SK-N-SH (cell line): ENCODE measurements at places on chromosomes 4 and X. TPM values are rescaled to one million over a fixed set of nuclear protein-coding genes. Genes with fewer than 3 reads are reported as not detected.
A peak's percentile ranks its signal among the peaks of the same experiment; 100 is the strongest.

DNA sequence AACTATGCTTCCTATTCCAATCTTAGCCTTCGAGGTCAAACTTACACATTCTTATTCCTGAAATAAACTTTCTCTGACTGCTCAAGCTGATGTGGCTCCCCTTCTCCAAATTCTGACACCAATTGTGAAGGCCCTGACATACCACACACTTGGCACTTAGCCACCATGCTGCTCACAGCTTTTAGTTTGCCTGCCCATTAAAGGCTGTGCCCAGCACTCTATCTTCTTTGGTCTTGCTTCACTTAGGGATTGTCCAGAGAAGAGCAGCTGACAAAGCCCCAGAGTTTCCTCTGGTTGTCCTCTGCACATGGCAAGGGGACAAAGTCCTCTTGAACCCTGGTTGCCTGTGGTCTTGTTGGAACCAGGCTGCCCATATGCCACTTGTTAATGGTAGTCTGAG is 126.1 kb downstream of the ARHGEF9 start:
- no peak for DNase-seq

DNA sequence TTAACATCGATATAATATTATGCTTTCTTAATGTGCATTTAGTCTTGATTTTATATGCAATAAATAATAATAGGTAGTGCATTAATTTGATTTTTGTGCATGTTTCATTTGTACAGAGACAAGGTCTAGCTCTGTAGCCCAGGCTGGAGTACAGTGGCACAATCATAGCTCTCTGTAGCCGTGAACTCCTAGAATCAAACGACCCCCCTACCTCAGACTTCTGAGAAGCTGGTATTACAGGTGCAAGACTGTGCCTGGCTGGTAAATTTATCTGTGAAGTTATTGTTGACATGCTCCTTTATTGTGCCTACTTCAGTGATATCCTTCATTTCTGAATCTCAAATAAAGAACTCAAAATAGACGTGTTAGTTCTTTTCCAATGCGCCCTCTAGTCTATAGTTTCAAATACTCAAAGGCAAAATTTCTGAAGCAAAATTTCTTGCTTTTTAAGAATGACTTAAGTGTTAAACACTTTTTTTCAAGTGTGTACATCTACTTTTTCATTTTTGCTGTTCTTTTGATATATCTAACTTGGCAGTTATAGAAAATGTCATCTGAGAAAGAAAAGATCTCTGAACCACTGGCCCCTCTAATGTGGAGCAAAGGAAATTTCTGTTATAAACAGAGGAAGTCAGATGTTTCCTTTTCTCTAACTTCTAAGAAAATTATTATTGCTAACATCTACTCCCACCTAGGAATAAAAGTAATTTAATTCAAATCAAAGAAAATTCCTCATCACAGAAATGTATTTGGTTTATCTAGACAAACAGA is 28.3 kb upstream of the GUCY1A1 start:
- no peak for DNase-seq

- no peak for DNase-seq
Measured at GRCh38 chr4:142164767-142165500, 528.6 kb downstream of the IL15 start.

DNA sequence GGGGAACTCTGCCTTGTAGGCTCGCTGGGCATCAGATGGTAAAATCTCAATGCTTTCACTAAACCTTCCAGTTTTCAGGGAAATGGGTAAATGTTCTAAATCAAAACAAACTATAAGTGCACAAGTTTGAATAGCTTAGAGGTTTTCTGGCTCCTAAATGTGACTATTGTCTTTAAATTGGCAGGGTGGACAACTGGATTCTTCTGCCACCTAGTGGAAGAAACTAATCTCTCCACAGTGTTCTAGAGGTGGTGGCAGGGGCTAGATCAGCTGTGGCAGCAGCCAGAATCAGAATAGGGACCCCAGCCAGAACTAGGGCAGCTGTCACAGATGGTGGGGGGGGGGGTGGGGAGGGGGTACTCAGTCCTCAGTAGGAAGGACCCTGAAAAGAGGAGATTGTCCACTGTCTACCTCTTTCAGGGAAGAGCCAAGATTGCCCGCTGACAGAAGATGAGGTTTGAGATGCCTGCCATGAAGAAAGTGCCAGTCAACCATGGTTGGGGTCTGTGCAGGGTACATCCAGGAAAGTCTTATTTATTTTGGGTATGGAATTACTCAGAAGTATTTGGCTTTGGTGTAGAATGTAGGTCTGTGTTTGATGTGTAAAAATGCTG is 201.4 kb downstream of the CCNG2 start:
- DNase-seq = peak; percentile 42

DNA sequence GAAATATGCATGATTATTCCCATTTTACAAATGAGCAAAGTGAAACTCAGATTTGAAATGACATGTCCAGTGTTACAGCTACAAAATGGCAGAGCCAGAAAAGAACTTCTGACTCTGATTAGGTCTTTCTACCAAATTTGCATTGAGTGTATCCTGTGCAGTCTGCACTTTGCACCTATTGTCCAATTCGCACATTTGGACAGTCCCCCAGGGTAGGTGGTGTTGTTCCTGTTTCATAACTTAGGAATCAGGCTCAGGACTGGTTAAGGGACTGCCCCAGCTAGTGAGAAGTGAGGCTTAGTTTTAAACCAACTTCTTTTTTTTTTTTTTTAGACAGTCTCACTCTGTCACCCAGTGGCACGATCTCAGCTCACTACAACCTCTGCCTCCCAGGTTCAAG is 137.9 kb upstream of the NALF2 start:
- DNase-seq = no peak

DNA sequence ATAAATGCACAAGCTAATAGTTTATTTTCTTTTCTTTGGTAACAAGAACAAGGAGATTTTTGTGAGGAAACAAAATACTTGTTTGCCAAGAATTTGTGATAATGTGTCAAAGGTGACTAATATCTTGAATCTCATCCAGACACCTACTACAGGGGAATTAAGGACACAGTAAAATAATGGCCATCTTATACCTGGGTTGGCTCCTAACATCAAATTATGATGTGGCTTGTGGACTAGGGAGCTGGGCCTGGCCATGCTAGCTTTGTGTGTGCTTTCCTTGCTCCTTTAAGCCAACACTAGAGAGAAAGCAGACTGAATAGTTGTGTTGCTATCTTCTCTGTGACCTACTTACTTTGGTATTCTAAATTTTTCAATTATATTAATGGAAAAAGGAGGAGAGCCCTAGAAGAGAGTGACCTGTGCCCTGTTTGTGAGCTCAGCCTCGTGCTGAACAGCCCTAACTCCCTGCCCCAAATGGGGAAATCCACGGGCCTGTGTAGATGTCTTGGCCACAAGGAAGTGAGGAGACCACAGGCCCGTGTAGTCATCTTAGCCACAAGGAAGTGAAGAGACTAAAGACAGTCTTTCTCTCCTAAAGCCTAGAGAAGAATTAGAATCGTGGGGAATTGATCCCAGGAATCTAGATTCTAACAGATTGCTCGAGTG is 23.3 kb downstream of the ARHGAP24 start:
- no peak for DNase-seq

GRCh38 chr4:148090029-148090428 is 352.2 kb downstream of the NR3C2 start:
- no peak for DNase-seq

DNA sequence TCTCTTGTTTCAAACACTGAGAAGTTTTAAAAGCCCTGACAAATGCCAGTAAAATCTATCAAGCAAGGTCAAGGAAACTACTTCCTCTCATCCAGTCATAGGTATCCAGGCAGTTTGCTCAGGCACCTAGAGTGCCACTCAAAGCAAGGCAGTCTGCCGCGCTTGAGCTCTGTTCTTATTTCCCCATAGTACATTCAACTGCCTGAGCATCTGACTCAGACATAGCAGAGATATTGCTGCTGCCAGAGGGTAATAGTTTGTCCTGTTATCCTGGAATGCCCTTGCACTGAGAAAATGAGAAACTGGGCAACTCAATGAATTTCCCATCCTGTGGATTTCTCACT is 16.1 kb upstream of the ATP8A1 start:
- DNase-seq = no peak

DNA sequence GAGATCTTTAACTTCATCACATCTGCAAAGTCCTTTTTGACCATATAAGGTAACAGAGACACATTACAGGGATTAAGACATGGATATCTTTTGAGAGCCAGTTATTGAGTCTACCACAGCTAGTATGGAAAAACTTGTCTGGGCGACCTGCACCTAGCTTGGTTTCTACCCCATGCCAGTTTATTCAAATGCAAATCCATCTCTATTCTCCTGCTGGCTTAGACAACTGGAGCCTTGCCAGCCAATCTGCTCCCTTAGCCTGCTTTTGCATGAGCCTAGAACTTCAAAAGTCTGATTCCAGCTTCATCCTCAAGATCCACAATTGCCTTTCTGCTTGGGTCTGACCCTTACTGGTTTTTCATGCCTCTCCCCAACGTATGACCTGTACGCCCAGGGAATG is 212.0 kb upstream of the AFF2 start:
- DNase-seq = no peak

GRCh38 chr4:6962211-6963041 is 52.8 kb downstream of the TBC1D14 start:
- DNase-seq = no peak

GRCh38 chrX:150773634-150774033 is 80.4 kb downstream of the MTMR1 start:
- DNase-seq = no peak

DNA sequence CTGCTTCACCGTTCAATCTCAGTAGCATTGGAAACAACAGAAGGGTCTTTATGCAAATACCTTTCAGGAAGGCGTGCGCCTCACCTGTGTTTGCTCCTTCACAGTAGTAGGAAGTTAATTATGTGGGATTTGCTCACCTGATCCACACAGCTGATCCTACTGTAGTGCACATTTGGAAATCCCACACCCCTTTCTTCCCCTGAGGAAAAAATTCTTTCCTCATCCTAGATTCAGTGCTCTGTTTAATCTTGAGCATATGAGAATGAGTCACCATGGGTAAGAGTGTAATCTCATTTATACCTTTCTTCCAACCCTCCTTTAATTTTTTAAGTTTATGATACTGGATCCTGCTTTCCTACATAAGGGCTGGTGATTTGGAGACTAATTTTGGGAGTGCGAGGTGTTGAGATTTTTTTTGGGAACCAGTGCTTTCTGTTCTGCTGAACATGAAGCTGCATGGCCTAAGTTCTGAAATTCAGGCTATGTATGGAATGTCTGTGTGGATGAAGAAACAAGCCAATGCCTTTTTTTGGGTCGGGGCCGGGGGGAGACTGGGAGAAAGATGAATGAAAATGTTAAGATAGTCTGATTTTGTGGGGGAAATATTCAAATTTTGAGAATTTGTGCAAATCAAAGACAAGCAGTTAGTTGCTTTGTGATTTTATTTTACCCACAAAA is 19.0 kb downstream of the GAB1 start:
- DNase-seq = no peak

DNA sequence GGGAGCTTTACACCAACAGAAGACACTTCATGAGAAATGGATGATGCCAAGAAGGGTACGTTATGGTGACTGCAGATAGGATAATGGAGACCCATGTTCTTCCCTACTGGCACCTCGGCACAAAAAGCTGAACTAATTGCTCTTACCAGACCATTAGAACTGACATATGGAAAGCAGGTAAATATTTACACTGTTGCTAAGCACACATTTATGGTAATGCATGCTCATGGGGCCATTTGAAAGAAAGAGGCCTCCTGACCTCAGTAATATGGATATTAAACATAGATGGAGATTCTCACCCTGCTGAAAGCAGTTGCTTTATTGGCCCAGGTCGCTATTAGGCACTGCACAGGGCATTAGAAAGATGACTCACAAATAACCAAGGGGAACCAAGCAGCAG is 1759.6 kb downstream of the C4orf33 start:
- DNase-seq = no peak

GRCh38 chrX:138287205-138287877 is 424.2 kb downstream of the FGF13 start:
- no peak for DNase-seq

- no peak for DNase-seq
Measured at GRCh38 chrX:39816871-39817731, 280.7 kb downstream of the BCOR start.

GRCh38 chrX:12681047-12681446 is 110.2 kb upstream of the PRPS2 start:
- no peak for DNase-seq

DNA sequence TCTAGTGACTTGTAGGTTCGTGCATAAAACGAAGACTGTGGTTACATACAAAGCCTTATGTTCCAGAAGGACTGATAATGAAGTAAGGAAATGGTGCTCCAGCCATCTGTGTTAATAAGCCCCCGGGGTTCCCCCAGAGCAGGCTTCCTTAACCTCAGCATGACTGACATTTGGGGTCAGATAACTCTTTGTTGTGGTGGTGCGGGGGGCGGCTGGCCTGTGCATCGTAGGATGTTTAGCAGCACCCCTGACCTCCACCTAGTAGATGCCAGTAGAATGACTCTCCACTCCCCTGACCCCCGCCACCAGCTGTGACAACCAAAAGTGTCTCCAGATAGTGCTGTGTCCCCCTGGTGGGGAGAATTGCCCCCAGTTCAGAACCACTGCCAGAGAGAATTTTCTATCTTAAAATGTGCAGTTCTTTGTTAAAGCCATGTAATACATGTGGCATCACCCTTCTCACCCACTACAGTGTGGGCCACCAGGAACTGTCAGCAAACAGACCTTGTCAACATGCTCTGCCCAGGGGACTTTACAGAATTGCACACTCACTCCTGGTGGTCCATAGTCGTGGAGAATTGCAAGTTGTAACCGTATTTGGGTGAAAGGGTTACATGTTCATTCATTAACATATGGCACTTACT is 7.5 kb downstream of the SH3KBP1 start:
- no peak for DNase-seq

The PCDH19 gene
- polyA plus RNA-seq = under 0.01 and 0.02 TPM in 2 replicates

The ZNF732 gene
- polyA plus RNA-seq = 0.05 TPM in 2 replicates

The GDI1 gene
- 403 and 408 TPM in 2 replicates for polyA plus RNA-seq

The CACNA1F gene
- polyA plus RNA-seq = not detected in 2 replicates

The GAGE12F gene
- polyA plus RNA-seq = not detected in 2 replicates

The GABRG1 gene
- not detected in 2 replicates for polyA plus RNA-seq

The PABPC4L gene
- not detected in 2 replicates for polyA plus RNA-seq

The GABRB1 gene
- not detected in 2 replicates for polyA plus RNA-seq
